ENCODE measurements at places on chromosomes 13 and 19. TPM values are rescaled to one million over a fixed set of nuclear protein-coding genes. Genes with fewer than 3 reads are reported as not detected.

DNA sequence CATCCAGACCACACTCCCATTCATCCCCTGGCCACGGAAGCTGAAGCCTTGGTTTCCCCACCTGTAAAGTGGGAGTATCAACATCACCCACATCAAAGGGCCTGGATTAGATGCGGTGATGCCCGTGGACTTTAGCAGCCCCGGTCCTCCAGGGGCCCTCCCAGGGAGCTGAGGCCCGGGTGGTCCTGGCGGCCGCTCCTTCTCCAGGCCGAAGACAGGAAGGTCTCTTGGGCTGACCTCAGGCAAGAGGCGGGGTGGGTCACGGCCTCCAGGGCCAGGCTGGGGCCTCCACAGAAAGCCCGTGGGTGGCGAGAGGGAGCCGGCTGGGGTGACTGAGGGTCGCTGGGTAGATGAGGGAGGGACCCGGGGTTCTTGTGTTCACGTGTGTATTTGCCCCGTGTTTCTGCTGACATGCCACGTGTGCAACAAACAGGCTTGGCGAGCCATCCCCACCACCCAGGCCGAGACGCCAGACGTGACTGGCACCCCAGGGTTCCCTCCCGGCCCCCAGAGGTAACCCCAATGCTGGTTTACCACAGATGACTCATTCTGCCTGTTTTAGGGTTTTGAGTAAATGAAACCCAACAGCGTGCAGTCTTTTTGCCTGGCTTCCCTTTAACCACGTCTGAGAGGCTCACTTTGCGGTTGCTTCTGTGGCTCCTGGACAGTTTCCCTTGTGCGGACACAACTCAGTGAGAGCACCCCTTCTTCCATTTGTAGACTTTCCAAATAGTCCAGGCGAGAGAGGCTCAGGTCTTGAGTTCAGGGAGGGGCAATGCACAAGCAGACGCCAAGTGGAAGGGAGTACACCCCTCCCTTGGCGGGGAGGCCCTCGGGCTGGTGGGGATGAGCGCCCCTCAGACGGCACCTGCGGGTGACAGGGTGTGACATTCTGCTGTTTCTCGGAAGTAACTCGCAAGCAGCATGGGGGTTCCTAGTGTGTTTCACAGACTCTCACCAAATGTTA is 42.9 kb downstream of the C13orf46 start:
- no peak for DNase-seq

DNA sequence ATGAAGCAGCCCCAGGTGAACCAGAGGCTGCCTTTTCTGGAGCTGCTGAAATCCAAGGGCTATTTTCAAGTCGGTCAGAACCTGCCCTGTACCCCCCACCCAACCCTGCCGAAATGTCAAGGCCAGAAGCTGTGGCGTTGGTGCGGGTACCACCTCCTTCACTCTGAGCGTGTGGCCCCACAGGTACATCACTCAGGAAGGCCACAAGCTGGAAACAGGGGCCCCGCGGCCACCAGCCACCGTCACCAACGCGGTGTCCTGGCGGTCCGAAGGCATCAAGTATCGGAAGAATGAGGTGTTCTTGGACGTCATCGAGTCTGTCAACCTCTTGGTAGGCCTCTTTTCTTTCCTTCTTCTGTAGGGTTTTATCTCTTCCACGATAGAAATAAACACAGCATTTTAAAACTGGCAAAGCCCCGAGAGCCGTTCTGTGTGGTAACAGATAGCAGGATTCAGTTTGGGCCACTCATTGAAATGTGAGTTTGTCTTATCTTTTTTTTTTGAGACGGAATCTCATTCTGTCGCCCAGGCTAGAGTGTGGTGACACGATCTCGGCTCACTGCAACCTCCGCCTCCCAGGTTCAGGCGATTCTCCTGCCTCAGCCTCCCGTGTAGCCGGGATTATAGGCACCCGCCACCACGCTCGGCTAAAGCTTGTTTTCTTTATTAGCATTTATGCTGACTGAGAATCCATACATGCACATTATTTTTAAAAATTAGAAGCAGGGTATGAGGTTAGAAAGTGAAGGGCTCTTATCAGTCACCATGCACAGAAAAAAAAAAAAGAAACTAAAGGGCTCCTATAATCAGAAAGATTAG is 11.3 kb downstream of the AP1M1 start:
- no peak for DNase-seq

The RHPN2 gene
- 5.2 TPM for total RNA-seq

DNA sequence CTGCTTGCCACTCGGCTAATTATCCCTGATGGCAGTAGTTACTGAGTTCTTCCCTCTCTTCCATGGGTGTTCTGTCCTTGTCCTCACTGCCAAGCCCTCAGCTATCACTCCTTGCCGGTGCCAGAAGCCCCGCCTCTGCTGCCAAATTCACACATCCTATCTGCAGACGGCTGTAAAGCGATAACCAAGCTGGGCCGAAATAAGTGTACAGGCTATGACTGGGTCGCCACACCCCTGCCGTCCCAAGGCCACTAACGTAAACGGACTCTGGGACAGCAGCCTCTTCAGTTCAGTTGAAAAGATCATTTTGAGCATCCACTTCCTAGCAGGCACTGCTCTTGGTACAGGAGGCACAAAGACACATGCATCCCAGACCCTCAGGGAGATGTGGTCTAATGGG is 13.3 kb downstream of the SLC7A1 start:
- peak; percentile 30 for DNase-seq

DNA sequence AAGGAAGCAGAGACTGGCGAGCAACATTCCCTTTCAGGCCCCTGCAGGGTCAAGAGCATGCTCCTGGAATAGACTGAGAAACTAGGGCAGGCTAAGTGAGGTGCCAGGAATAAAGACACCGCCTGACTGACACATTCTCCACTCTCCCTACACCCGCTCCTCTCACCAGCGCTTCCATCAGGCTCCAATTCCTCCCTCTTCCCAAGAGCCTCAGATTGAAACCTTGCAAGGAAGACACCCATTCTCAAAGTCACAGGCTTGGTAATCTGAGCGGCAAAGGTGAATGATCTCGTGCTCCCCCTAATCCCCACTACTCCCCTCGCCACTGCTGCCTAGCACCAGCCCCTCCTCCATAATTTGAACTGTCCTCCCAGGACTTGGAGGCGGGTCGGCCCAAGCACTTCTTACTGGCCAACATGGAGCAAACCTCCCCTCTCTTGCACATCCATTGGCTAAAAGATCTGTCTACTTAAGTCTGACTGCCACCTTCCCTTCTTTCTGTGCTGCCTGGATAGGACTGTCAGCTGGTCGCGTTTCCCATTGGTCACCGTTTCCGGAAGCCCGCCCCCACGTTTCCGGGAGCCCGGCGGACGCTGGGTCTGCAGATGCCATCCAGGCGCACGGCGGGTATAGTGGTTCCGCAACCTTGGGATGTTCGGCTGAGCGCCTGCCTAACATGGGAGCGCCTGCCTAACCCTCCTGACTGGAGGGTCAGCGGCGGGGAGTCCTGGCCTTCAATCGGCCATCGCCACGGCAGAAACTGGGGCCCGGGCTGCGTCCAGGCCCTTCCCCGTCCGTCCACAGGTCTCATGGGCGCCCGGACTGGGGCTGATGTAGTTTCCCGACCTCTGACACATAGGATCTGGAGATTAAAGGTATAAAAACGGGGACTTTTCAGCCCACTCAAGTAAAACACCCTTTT is 33.6 kb downstream of the ZNF383 start:
- DNase-seq, result peak; percentile 88

DNA sequence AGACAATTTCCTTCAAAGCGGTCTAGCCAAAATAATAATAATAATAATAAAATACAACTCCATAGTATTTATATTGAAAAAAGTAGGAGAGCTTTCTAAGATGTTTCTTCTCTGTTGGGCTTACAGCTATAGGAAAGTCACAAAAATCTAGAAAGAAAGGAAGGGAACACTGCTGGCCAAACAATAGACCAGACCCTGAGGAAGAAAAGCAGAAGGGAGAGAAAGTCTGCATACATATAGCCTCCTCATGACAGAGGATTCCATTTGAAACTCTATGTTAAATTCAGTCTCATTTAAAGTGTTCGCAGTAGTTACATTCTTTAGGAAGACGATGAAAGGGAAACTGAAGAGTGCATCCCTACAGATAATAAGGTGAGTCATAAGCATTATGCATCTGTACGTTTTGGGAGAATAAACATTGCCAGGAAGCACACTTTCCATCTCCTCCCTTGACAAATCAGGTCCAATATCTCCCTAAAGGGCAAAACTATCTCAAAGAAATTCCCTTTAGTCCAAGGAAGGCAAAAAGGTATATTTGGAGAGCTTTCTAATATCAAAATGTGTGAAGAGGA is 86.5 kb downstream of the PCDH9 start:
- DNase-seq, result no peak

The ELOF1 gene
- total RNA-seq, result 11.6 TPM

GRCh38 chr19:42191330-42191729 is 26.1 kb downstream of the DEDD2 start:
- no peak for DNase-seq

The OR7A5 gene
- total RNA-seq, result not detected

GRCh38 chr13:77034881-77035280 is 7.9 kb upstream of the FBXL3 start:
- no peak for DNase-seq

DNA sequence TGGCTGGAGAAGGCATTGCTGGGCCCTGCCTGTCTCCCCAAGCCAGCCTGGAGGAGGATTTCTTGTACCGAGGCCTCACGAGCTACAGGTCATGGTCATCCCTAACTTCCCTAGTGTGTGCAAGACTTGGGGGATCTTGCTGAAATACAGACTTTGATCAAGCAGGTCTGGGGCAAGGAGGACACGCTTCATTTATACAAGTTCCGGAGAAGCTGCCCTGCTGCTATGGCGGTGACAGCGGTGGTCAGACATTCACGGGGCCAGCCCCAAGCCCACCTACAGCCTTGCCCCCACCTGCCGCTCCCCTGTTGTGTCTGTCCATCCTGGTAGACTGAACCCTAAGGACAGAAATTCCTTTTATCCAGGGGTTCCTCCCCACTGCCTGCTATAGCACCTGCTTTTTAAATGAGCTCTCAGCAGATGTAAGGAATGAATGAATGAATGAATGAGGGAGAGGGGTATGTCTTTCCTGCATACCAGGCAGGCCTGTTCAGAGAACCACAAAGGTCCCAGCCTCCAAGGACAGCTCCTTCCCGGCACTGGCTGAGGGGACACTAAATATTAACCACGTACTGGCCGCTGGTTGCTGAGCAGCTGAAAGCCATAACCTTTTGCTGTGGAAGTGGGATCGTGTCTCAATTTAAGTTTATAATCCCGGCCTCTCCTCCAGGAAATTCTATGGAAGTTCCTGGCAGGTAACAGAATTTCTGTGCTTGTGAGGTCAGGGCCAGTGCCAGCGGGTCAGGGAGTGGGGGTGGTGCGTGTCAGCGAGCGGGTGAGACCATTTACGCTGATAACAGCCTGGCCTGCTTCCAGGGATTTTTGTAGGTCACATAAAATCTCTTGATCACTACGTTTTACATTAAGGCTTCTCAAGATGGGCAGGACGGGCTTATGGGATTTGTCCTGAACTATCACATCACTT is 27.1 kb downstream of the TSSK6 start:
- no peak for DNase-seq

DNA sequence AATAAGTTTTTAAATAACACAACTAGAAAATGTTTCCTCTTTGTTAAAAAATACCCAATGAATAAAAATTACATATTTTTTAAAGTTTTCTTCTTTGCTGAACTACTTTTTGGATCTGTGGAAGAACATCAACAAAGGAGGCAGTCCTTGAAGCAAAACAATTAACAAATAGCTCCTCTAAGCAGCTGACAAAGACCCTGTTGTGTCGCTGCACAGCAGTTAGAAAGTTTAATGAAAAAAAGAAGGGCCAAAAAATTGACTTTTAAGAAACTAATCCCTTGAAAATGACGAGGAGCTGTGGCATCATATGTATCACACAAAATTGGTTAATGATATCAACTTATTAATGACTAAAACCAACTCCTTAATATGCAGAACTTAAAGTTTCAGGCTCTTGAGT is 72.1 kb downstream of the SLITRK1 start:
- DNase-seq, result no peak

DNA sequence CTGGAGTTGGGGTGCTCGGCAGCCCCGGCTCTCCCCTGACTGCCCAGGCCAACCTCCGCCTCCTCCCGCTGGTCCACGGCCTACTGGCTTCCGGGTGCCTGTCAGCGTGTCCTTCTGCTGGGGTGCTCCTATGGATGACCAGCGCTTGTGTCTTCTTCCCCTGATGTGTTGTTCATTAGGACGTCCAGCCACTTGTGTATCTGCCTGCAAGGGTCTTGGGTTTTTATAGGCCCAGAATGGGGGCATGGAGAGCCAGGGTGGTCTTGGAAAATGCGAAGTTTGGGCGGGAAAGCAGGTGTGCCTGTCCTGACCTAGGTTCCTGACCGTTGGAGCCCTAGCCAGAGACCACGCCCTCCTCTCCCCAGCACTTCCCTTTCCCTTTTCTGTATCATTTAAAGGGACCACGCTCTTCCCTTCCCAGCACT is 139.8 kb downstream of the SLITRK5 start:
- DNase-seq, result no peak

The KLF2 gene
- total RNA-seq, result 5.3 TPM

- DNase-seq, result no peak
These were observed 4.1 kb downstream of the SWSAP1 start for GRCh38 chr19:11378319-11379189.

The TUBGCP3 gene
- 45.8 TPM for total RNA-seq

DNA sequence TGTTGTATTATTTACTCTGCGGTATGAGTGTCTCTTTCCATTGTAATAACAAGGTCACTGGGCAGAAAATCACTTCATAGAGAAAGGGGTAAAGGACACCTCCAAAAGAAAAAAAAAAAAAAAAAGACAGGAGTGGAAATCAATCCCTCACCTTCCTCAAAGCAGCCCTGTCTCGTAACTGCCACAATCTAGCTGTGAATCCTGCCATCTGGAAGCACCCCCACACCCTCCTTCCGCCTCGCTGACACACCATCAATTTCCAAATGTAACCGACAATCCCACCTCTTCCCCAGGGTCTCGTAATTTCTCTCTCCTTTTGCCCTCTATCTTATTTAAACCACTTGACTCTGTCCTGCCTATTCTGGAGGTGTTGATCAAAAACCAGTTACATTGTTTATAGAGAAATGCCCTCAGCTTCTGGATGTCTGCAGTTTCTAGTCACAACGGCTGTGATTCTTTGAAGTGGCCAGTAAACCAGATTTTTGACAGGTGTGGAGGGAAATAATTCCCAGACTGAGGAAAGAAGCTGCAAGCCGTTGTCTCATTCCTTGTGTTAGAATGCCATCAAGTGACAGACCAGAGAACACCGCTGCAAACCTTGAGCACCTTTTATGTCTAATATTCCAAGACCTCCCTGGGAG is 9.1 kb upstream of the POP4 start:
- DNase-seq, result peak; percentile 71

- no peak for DNase-seq
These were observed 137.8 kb upstream of the TSC22D1 start for GRCh38 chr13:44713788-44714469.

The C5AR1 gene
- total RNA-seq, result 0.54 TPM

DNA sequence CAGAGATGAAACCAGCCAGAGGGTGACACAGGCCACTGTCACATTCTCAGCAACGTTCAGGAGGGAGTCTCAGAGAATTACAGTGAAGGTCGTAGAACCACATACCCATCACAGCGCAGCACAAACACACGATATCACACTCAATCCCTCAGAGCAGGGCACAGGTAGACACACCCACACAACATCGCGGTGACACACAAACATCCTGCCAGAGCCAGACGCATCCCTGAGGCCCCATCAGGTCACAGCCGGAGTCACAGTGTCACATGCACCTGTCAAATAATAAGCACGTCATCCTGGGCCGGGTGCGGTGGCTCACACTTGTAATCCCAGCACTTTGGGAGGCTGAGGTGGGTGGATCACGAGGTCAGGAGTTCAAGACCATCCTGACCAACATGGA is 17.5 kb downstream of the ELAVL3 start:
- no peak for DNase-seq
